Stimulated activated CD4-positive, alpha-beta T cell treated with anti-CD3 and anti-CD28 coated beads, Interleukin-15, amount 100 ng/mL, for 1 hour (primary cell): ENCODE measurements at places on chromosomes 5 and 9.

DNA sequence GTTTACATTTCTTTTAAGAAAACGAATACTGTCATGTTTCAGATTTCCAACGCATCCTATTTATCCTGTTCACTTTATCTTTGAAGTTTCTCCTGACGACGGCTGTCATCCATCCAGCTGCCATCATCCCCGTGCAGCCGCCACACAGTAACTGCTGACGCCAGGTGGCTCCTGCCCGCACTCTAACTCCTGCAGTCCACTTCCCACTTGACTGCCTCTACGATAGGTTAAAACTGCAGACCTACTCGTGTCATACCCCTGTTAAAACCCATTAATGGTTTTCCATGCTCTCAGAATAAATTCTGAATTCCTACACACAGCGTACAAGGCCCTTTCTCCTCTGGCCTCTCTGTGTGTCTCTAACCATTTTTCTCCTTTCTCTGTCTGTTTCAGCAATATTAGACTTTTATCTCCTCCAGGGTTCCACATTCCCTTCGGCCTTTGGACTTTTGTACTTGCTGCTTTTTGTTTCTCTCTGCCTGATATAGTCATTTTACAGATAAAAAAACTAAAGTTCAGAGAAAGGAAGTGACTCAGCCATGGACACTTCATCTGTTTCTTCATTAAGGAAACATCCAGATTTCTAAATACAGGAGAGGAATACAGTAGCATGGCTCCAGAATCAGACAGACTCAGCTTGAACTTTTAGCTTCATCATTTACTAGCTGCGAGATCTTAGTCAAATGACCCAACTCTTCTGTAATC lies 84.9 kb downstream of the ADAMTS12 start:
- no peak for DNase-seq

DNA sequence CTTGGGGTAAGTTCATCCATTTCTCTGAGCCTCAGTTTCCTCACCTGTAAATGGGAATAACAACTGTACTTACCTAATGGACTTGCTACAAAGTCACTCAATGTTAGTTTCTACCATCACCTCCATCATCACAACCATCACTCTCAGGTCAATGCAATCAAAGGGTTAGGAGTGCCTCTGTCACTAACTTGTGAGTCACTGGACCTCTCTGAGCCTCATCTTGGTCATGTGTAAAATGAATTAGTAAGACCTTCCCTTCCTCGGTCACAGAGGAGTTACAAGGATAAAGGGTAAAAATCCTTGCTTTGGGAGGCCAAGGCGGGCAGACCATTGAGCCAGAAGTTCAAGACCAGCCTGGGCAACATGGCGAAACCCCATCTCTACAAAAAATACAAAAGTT lies 12.8 kb downstream of the FABP6 start:
- no peak for DNase-seq

DNA sequence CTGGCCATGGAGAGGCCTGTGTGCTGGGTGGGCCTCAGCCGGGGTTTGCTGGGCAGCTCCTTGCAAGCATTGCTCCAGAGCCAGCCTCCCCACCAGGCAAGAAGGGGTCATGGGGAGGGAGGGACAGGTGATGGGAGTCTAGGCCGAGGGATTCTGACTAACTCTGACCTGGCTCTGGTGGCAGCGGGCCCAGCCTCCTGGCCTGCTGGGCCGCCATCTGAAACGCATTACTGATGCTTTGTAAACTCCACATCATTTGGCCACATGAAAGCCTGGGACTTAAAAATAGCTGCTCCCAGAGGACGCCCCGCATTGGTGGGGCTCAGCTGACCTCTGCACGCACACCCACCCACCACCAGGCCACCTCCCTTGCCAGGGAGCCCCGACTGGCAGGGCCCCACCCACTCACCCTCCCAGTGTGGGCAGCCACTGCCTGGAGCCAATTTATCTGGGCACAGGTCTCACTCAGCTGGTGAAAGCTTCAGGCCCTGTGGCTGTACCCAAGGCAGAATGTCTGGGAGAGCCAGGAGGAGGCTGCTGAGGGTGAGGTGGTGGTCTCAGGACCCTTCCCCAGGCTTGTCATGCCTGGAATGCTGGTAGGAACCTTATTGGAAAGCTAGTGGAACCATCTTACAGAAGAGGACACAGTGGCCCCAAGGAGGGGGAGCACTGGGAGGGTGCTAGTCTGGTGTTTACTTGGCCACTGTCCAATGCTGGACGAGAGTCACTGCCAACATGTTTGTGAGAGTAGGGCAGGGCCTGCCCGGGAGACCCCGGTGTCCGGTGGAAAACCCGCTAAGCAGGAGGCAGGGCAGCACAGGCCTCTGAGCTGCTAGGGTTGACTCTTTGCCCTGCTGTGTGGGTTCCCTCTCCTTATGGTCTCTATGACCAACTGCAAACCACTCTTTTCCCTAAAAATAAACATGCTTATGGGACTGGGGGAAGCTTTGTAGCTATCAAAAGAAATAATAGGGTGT lies 10.8 kb downstream of the TCF7 start:
- DNase-seq: no peak

DNA sequence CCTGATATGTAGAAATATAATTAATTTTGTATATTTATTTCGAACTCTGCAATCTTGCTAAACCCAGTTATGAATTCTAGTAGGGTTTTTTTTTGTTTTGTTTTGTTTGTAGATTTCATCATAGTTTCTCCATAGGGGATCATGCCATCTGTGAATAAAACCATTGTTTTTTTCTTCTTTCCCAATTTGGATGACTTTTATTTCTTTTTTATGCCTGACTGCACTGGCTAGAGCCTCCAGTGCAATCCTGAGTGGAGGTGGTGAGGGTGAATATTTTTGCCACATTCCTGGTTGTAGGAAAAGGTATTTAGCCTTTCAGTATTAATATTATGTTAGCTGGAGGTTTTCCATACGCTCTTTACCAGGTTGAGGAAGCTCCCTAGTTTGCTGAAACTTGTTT lies 70.0 kb upstream of the GFPT2 start:
- no peak for DNase-seq

DNA sequence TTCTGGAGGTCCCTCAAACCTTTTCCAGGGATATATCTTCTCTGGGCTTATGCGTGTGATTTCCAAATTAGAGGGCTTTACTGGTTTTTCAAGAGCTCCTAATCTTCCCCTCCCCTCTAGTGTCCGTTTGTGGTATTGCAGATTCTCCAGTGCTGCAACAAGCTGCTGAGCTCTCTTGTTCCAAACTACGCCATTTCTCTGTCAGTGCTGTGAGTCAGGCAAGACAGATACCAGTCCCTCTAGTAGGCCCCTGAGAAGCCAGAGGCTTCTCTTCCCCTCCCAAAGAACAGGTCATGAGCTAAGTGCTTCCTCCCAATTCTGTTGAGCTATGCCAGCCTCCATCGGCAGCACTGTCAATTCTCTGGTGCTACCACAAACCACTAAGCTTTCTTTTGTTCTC lies 149.5 kb downstream of the FANCC start:
- DNase-seq: no peak

GRCh38 chr5:61504143-61504770 lies 172.2 kb downstream of the ZSWIM6 start:
- DNase-seq: no peak

DNA sequence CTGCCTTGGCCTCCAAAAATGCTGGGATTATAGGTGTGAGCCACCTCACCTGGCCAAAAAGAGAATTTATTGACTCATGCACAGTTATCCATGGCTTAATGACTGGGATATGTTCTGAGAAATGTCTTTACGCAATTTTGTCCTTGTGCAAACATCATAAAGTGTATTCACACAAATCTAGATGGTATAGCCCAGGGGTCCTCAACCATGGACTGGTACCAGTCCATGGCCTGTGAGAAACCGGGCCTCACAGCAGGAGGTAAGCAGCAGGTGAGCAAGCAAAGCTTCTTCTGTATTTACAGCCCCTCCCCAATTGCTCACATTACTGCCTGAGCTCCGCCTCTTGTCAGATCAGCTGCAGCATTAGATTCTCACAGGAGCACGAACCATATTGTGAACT lies 12.4 kb upstream of the SIL1 start:
- no peak for DNase-seq

DNA sequence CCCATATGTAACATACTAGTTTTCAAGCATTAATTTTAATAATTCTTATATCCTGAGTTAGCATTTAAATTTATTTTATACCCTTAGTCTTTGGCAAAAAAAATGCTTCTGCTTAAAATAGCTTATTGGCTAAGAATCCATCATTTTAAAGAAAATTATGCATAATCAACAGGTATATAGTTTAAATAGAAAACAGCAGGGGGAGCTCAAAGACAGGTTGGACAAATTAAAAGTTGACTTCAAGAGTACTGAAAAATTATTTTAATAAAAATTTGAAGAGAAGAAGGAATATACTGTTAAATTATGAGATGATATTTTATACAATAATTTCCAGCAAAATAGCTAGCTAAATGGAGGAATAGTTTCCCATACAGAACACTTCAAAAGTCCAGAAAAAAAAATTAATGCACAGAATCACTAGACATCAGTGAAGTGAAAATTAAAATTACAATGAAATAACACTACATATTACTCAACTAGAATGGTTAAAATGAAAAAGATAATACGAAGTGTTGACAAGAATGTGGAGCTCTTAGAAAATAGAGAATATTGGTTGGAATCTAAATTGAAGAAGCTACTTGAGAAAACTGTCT lies 387.1 kb downstream of the PDE4D start:
- no peak for DNase-seq

DNA sequence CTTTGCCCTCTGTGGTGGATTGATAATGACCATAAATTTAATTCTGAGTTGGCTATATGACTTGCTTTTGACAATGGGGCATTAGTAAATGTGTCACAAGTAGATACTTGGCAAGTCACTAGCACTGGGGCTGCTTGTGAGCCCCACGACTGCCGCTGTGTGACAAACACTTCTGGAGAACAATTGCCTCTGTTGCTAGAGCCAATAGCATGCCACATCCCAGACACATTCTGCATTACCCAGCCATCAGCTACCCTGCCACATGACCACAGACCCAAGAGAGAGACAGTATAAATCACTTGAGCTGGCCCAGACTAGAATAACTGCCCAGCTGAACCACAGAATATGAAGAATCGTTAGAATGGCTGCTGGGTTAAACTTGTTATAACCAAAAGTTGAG lies 753.2 kb upstream of the DMAC1 start:
- DNase-seq: no peak

GRCh38 chr9:134880484-134881312 lies at the start of gene FCN2:
TSS of gene FCN2 (plus strand) at chr9:134880810. CDS start at chr9:134880822, 12 bp downstream.
- no peak for DNase-seq

- DNase-seq: no peak
Measured at GRCh38 chr9:129667850-129668249, 2.4 kb downstream of the PRRX2 start.

DNA sequence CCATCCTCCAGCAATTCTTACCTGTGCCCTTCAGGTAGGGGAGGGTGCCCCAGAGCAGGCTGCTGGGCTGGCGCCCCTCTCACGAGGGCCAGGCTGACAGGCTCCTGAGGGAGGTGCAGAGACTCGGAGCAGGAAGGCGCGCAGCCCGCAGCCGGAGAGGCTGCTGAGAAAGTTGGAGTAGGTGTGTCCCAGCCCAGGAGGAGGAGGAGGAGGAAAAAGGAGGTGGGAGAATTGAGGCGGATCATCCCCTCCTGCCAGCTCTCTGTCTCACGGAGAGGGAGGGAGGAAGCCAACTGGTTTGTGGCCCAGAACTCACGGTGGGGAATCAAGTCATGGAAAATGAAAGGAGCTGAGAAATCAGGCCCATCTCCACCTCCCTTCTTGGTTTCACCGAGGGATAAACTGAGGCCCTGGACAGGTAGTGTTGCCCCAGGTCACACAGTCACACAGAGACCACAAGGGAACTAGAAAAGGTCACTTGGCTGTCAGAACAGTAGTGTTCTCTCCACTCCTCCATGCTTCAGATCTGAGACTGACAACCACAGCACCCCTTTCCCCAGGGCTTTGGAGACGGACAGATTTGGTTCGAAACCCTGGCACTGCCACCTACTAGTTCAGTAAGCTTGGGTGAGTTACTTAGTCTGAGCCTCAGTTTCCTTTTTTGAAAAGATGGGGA lies at the start of gene FAT2:
Gene FAT2, minus strand, starts transcription at position 188 of the 676 bp plus-strand sequence. CDS start 22,400 bp downstream, outside the sequence.
- no peak for DNase-seq

GRCh38 chr9:88801214-88801796 lies 190.0 kb upstream of the S1PR3 start:
- no peak for DNase-seq

GRCh38 chr9:36765077-36765390 lies 192.3 kb downstream of the MELK start:
- DNase-seq: no peak

DNA sequence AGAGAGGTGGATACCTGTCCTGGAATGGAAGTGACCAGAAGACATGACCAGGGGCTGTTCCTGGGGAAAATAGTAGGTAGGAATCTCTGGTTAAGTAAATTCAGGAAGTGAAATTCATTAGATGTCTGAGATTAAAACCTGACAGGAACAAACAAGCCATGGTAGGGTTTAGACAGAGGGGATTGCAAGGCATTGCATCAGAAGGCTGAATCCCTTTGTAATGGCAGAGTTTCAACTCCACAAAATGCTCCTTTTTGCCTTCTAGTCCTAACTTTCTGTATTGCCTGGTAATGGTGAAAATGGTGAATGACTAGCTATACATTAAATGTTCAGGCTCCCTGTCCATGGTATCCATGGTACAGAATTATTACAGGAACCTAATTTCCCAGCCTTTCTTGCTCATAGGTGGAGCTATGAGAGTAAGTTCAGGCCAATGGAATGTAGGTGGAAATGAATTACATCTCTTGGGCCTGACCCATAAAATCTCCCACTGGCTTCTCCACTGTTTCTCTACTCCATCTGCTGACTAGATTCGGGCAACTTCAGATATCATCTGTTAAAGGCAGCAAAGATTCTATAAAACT lies 113.4 kb upstream of the CNTLN start:
- no peak for DNase-seq

DNA sequence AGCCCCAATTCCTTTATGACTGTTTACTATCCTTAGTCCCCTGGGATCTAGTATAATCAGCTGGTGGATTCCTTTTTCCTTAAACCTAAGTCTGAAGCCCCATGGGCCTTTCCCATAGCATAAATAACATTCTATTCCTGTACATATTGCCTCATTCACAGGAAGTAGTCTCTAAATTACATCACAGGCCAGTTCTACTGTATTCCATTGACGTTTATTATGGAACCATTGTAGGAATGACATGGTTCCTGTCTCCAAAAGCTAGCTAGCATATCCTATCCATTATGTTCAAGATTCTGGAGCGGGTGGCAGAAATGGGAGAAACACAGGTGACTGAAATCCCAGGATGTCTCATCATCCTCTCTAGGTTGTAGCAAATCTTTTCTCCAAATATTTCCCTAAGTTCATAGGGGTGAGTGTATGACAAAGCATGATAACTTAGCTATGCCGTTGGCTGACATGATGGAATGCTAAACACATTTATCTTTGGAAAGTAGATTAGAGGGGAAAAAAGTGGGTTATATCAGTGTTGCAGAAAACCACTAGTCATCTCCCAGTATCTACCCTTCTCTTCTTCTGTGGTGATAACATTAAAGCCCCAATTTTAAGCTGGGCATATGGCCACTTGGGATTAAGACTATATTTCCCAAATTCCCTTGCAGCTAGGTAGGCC lies 140.1 kb downstream of the FGF1 start:
- no peak for DNase-seq

- DNase-seq: no peak
Measured at GRCh38 chr9:88530051-88530450, 4.9 kb upstream of the NXNL2 start.
